Esophagus mucosa (tissue), 1 donor: ENCODE measurements at places on chromosomes 2 and 18. TPM values are rescaled to one million over a fixed set of nuclear protein-coding genes. Genes with fewer than 3 reads are reported as not detected.

GRCh38 chr2:96340493-96341414 lies 5.2 kb downstream of the NCAPH start:
- no peak for ATAC-seq

The SAG gene
- not detected for total RNA-seq

DNA sequence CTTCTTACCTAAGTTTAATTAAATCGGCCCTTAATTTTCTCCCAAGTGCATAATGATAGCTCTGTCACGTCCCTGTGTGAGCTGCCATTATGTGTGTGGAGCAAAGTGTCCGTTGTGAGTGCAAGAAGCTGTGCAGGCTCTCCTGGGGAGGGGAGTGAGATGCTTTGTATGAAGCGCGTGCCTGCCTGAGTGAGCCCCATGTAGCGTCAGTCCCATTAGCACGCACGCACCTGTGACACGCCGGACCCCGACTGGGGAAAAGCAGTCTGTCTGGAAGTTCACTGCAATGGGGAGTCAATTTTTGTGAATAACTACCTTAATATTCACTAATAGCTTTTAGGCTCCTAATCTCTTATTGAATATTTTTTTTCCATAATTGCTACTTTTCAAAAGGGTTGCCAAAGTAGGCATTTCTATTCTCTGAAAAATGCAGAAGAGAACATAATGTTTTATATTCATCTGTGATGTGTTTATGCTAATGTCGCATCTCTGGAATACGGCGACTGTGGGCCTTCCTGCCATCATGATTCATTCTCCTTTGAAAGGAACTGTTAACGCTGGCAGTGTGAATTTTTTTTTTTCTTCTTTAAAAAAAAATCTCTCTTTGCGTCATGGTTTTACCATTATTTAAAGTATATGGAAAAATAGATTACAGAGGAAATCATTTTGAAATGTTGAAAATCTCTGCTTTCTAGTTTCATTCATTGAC lies 157.7 kb downstream of the COL4A4 start:
- ATAC-seq: no peak

The ALPP gene
- not detected for total RNA-seq

The PTH2R gene
- total RNA-seq: not detected
